Skeletal muscle tissue (tissue), 5 donors: ENCODE measurements at places on chromosomes 6 and 20. TPM values are rescaled to one million over a fixed set of nuclear protein-coding genes. Genes with fewer than 3 reads are reported as not detected.

The EFCAB8 gene
- total RNA-seq, result not detected

The LY6G6C gene
- total RNA-seq, result not detected

The ADTRP gene
- total RNA-seq, result under 0.01 TPM

The ENPP5 gene
- 3.7 TPM for total RNA-seq

The KHDC1L gene
- not detected for total RNA-seq

The UBD gene
- 1.6 TPM for total RNA-seq

The CFAP206 gene
- total RNA-seq, result not detected

The MOG gene
- not detected for total RNA-seq

The OR2H1 gene
- not detected for total RNA-seq

The TRPC4AP gene
- total RNA-seq, result 49.6 TPM

The CDH26 gene
- 0.52 TPM for total RNA-seq

The GID8 gene
- 28.7 TPM for total RNA-seq

The FAM162B gene
- 4.7 TPM for total RNA-seq

The ERVFRD-1 gene
- not detected for total RNA-seq

The SERINC3 gene
- total RNA-seq, result 44.9 TPM

The C4A gene
- total RNA-seq, result 14.1 TPM

The MUC21 gene
- not detected for total RNA-seq

The PLCB1 gene
- 13.0 TPM for total RNA-seq

The XKR7 gene
- not detected for total RNA-seq

The TSPO2 gene
- total RNA-seq, result 1.0 TPM

The CALHM6 gene
- 8.9 TPM for total RNA-seq

The HTR1E gene
- not detected for total RNA-seq

The PCK1 gene
- 8.4 TPM for total RNA-seq

The CCR6 gene
- 0.52 TPM for total RNA-seq

The PRL gene
- total RNA-seq, result 1.0 TPM

The MRPS26 gene
- total RNA-seq, result 25.6 TPM

The ARFRP1 gene
- 13.0 TPM for total RNA-seq

The CYP24A1 gene
- total RNA-seq, result 1.0 TPM

The PGM3 gene
- 46.4 TPM for total RNA-seq

The SLC17A9 gene
- not detected for total RNA-seq

The MEI4 gene
- not detected for total RNA-seq

The PLN gene
- total RNA-seq, result 18.3 TPM

The MTCH1 gene
- 116 TPM for total RNA-seq

The DSP gene
- total RNA-seq, result 3.1 TPM

The EPPIN gene
- total RNA-seq, result not detected

The OPRL1 gene
- total RNA-seq, result 0.52 TPM

The NKX2-4 gene
- total RNA-seq, result not detected

The HRH3 gene
- total RNA-seq, result 0.52 TPM

The GSTA1 gene
- not detected for total RNA-seq
